Activated CD4-positive, alpha-beta T cell treated with anti-CD3 and anti-CD28 coated beads, Interleukin-2, amount 10 ng/mL, durations not matched to agents 24 days and 14 days (primary cell): ENCODE measurements at places on chromosomes 3 and 15. TPM values are rescaled to one million over a fixed set of nuclear protein-coding genes. Genes with fewer than 3 reads are reported as not detected.

The TTC21A gene
- 0.54 and 0.89 TPM in 2 replicates for total RNA-seq

The LRRN1 gene
- total RNA-seq = 0.05 TPM in 1 of 2 replicates, not detected in the other

The TRAT1 gene
- 61.0 and 66.6 TPM in 2 replicates for total RNA-seq

The TFDP2 gene
- total RNA-seq = 22.0 and 22.1 TPM in 2 replicates

The EPHA3 gene
- not detected in 2 replicates for total RNA-seq

The IMPG2 gene
- 0.02 and 0.05 TPM in 2 replicates for total RNA-seq

The COL6A5 gene
- total RNA-seq = not detected in 2 replicates

The COPS2 gene
- total RNA-seq = 98.6 and 99.0 TPM in 2 replicates

- no peak for DNase-seq
Measured at GRCh38 chr3:175224051-175224450, 364.9 kb downstream of the NAALADL2 start.

DNA sequence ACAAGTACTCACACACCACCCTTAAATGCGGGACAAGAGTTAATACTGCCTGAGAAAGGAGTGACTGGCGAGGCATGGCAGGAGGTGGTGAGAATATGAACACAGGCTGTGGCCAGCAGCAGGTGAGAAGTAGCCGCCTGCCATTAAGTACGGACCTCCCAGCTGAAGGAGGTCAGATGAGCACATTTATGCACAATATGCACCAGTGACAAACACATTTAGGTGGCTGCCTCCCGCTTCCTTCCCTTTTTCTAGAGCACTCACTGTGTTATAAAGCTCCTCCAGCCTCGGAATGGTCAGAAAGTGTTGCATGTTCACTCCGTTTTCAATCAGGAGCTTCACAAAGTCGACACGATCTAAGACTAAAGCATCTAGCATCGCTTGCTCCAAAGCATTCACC lies 52.4 kb downstream of the TRPM1 start:
- DNase-seq = no peak

- DNase-seq = no peak
Measured at GRCh38 chr15:42148808-42149492, 7.5 kb downstream of the PLA2G4F start.

GRCh38 chr3:155805204-155805801 lies 775 bp downstream of the C3orf33 start:
- peak; percentile 58 for DNase-seq

DNA sequence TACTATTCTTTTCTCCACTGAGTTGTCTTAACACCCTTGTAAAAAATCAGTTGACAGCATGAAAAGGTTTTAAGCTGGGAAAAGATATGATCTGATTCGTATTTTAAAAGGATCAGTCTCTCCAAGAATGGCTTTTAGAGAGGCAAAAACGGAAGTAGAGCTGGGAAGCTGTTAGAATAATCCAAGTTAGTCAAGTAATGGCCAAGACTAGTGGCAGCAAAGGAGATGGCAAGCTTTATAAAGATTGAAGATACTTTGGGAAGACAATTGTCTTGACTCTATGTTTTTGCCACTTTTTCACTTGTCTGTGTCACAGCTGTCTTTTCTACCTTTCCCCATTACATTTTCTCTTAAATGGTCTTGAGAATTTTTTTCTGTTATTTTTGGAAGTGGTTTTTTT lies 243.5 kb upstream of the MANF start:
- DNase-seq = no peak

GRCh38 chr3:3023111-3023745 lies 86.9 kb downstream of the IL5RA start:
- DNase-seq = no peak

- no peak for DNase-seq
Measured at GRCh38 chr15:80426316-80426715, 22.1 kb downstream of the ARNT2 start.

DNA sequence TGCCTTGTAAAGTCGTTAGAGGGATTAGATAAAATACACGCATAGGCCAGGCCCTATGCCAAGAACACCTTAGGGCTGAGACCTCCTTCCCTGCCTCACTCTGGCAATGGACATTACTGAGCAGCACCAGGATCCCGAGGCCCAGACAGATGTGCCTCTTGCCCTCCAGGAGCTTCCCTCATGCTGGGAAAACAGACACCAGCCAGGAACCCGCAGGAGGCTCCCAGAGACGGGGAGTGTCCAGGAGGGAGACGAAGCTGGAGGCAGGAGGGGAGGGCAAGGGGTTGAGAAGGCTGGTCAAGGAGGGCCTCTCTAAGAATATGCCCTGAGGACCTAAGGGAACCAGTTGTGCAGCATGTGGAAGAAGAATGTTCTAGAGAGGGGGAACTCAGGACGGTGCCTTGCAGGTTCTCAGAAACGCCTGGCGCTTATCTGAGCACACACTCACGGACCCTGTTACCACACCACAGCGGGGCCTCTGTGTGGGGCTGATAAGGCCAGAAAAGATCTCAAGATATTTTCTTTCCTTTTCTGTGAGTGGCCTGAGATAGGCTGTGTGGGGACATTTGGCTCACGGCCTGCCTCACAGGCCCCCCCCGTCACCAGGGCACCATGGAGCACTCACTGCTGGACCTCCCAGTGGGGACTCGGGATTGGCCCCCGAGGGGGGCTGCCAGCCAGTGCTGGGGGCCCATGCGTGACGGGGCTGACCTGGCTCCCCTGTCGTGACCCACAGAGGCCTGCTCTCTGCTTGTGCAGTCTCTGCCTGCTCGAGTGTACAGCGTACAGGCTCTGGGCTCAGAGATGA lies 22.0 kb upstream of the CYP11A1 start:
- no peak for DNase-seq

DNA sequence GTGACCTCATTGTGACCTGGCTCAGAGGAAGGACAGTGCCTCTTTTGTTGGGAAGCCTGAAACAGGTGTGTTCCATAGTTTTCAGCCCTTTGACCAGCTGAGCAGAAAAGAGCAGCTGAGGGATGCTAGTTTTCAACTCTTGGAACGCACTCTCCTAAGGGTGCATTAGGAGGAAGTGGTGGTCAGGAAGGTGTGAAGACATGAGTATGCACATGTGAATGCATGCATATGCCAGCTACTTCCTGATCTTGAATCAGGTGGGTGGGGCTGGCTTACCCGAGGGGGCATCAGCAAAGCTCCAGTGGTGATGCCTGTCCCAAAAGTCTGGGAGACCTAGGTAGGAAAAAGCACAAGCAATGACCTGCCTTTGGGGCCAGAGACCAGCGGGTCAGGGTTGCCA lies 23.3 kb upstream of the CEMIP start:
- DNase-seq = no peak

DNA sequence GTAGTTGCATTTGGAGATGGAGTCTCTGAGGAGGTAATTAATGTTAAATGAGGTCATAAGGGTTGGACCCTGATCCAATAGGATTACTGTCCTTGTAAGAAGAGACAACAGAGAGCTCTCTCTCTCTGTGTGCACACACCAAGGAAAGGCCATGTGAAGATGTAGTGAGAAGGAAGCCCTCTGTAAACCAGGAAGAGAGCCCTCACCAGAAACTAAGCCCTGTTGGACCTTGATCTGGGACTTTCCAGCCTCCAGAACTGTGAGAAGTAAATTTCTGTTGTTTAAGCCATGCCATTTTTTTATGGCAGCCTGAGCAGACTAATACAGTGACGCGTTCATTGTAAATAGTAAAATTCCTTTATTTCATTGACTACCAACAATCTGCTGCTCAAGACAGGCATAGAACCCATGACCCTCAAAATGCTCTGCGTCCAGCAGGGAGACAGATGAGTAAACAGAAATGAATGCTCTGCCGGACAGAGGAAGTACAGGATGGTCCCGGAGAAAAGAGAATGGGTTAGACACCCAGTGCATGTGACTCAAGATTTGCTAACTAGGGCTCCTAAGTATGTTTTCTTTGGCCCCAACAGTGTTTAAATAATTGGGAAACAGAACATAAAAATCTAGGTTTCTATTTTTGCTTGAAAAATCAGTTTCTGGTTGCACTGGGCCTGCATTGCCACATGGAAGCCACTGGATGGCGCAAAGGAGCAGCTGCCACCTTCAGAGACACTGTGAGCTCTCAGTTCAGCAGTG lies 37.9 kb upstream of the TNFAIP8L3 start:
- DNase-seq = no peak

GRCh38 chr3:165259541-165260193 lies 63.5 kb upstream of the SLITRK3 start:
- DNase-seq = no peak

DNA sequence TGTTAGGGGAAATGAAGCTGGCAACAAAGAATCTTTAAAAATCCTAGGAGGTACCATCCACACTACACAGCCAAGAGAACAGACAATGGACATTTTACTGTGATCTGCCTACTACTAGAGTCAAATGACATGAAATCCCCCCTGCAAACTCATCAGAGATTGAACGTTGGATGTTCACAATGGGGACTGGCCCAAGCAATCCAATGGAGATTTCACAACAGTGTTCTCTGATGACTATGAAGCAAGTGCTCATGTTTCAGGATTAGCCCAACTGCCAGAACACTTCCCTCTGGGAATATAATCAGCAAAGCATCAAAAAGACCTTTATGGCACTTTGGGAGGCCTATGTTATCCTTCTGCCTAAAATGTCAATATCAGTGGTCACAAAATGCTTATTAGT lies 97.8 kb downstream of the IGSF11 start:
- no peak for DNase-seq

- DNase-seq = no peak
Measured at GRCh38 chr3:33644582-33644981, 73.5 kb downstream of the CLASP2 start.
